ENCODE measurements at places on chromosomes 16 and 17.

- DNase-seq = no peak
These were observed 15.8 kb downstream of the COPRS start for GRCh38 chr17:31843070-31843745.

GRCh38 chr17:45793999-45794540, 9.9 kb downstream of the CRHR1 start:
- no peak for DNase-seq

DNA sequence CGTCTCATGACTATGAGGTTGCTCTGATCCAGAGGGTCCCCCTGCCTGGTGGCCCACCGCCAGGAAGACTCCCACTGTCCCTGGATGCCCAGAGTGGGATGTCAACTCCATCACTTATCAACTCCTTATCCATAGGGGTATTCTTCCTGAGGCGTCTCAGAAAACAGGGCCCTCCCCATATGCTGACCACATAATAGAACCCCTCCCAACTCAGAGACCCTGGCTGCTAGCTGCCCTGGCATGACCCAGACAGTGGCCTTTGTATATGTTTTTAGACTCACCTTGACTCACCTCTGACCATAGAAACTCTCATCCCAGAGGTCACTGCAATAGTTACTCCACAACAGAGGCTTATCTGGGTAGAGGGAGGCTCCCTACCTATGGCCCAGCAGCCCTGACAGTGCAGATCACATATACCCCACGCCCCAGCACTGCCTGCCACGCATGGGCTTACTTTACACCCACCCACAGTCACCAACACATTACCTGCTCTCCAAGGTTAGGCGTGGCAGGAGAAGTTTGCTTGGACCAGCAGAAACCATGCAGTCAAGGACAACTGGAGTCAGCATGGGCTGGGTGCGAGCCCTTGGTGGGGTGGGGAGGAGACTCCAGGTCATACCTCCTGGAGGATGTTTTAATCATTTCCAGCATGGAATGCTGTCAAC, 2.3 kb upstream of the G6PC1 start:
- no peak for DNase-seq

DNA sequence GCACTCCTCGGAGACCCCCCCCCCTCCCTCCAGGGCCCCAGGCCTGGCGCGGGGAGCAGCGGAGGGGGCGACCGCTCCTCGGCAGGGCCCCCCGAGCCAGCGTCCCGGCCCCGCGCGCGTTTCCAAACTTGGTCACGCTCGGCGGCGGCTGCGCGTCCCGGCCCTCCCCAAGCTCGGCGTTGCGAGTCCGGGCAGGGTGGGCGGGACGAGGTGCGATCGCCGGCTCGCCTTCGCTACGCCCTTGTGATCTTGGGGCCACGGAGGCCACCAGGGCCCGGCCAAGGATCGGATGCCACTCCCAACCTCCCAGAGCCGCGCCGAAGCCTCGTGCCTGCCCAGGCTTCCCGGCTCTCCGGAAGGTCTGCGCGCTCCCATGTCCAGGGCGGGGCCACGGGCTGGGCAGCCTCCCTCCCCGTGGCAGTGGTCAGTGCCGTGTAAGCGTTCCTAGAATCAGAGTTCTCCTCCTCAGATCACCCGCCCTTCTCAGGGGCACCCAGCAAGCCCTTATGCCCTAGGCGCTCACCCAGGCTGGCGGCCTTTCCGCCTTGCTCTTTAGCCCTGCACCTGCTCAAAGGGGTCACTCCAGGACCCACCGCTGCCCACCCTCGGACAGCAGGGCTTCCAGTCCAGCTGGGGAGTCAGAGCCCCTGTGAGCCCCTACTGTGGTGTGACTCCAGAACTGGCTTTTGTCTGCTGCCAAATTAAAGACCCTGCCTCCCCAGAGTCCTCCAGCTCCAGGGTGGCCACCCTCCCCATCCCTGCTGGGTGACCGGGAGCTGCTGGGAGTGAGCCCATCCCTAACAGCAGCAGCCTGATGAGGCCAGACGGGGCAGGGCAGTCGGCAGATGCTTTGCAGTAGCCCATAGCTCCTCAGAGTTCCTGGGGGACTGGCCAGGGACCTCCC, 12.2 kb upstream of the MRPS23 start:
- DNase-seq = no peak

GRCh38 chr17:3986270-3986938, 22.2 kb upstream of the ATP2A3 start:
- DNase-seq = no peak

DNA sequence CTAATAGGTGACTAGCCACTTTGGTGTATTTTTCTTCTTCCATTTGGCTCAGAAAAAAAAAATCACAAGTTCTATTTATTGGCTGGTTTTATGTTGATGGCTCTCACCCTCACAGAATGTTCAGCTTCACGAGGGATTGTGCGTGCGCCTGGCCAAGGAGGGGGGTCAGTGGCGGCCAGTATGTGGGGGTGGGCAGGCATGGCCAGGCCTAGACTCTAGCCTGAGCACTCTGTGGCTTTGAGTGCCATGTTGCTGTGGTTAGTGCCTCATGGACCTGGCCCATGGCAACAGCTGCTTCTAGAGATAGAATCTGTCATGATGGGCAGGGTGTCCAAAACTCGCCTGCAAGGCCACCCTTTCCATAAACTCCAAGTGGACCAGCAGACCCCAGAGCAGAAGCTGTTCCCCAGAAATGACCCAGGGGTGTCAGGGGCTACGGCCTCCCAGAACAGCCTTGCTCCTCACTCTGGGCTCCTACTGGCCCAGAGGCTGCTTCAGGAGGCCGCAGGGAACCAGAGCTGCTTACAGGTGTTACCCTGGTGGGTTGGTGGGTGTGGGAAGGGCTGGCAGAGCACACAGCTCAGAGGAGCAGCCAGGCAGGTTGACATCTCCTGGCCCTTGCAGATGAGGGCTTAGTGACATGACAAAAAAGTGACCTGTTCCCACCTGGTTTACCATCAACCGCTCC, 124.9 kb downstream of the SOCS1 start:
- no peak for DNase-seq

GRCh38 chr17:34527908-34528470, 51.4 kb upstream of the TMEM132E start:
- DNase-seq = no peak

DNA sequence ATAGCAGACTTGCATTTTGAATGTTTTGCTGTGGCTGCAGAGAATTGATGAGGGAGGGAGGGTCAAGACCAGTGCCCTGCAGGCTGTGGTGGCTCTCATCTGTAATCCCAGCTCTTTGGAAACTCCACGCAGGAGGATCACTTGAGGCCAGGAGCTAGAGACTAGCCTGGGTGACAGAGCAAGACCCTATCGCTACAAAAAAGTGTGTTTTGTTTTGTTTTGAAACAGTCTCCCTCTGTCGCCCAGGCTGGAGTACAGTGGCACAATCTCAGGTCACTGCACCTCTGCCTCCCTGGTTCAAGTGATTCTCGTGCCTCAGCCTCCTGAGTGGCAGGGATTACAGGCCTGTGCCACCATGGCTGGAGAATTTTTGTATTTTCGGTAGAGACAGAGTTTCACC, 1.9 kb upstream of the UBE2G1 start:
- no peak for DNase-seq

- DNase-seq = no peak
These were observed 12.7 kb downstream of the ITGA2B start for GRCh38 chr17:44376779-44377178.

- DNase-seq = no peak
These were observed 810.6 kb downstream of the CDH11 start for GRCh38 chr16:64311241-64311640.

DNA sequence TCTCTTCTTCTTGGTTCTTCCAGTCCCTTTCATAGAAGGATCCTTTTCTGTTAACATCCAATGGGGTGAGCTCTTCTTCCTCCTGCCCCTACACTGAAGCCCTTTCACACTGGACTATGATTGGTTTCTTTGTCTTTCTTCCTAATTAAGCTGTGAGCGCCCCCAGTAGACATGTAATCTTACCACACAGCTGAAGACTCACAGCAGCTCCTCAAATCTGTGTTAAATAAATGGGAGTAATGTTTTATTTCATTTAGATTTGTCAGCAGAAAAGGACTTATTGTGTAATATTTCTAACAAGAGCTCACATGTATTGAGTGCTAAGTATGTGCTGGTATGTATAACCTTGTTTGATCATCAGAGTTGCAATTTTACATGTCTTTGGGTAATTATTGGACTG, 55.7 kb downstream of the TOX3 start:
- DNase-seq = no peak

GRCh38 chr17:57125866-57126265, 40.8 kb downstream of the AKAP1 start:
- DNase-seq = no peak

GRCh38 chr16:17470908-17471718, at the start of gene XYLT1:
Gene XYLT1, minus strand, starts transcription at chr16:17470960. Its CDS starts 164 bp downstream, at chr16:17470796.
- DNase-seq = no peak

DNA sequence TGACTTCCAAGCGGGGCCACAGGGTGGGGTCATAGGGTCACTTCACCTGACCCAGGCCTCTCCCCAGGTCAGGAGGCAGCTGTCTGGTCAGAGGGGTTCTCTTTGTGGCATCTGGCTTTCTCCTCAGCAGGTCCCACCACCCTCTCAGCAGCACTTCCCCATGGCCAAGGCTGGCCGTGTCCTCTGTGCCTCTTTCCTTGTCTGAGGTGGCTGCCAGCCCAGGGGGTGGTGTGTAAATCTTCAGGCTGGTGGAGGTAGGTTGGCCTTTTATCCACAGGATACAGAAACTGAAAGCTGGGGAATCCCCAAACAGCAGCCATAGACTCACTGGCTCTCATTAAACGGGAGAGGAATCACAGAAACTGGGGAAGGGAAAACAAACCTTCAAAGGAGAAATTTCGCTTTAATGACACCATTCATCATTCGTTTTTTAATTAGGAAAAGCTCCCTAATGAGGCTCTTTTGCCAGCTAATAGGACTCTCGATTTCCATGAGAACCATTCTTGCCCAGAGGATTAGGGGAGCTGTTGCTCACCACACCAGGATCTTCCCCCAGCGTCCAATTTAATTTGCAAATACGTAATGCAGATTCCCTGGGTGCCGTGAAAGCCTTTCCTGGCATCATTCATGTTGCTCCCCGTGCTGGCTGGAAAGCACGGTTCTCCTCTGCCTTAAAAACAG, 18.0 kb downstream of the C17orf75 start:
- peak; percentile 60 for DNase-seq

GRCh38 chr16:13139661-13140241, 238.4 kb downstream of the SHISA9 start:
- DNase-seq = no peak

- DNase-seq = no peak
These were observed 14.7 kb downstream of the TPPP3 start for GRCh38 chr16:67378642-67379041.

DNA sequence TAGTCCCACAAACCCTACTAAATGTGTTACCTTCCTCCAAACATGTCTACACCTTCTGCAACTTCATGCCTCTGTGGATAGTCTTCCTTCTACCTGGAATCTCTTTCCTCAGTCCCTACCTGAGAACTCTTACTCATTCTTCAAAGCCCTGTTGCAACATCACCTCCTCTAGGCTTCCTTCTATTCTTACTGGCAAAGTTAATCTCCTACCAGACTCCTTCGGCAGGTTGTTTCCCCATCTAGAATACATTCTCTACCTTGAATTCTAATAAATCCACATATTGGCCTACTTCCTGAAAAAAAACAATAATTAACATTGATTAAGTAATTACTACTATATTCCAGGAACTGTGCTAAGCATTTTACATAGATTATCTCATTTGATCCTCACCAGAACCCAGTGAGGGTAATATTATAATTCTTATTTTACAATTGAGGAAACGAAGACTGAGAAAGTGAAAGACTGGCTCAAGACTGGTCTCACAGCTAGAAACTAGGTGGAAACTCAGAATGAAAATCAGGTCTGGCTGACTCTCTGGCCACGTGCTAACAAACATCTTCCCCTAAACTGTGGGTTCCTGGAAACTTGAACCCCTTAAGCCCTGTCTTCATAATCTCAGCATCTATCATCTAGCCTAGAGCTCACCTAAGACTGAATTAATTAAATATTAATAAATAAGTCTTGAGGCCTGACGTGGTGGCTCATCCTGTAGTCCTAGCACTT, 4.6 kb upstream of the STAT3 start:
- DNase-seq = no peak

GRCh38 chr17:51912939-51913338, 245.6 kb downstream of the CA10 start:
- no peak for DNase-seq

- DNase-seq = no peak
These were observed 6.6 kb downstream of the VASN start for GRCh38 chr16:4378161-4378666.

DNA sequence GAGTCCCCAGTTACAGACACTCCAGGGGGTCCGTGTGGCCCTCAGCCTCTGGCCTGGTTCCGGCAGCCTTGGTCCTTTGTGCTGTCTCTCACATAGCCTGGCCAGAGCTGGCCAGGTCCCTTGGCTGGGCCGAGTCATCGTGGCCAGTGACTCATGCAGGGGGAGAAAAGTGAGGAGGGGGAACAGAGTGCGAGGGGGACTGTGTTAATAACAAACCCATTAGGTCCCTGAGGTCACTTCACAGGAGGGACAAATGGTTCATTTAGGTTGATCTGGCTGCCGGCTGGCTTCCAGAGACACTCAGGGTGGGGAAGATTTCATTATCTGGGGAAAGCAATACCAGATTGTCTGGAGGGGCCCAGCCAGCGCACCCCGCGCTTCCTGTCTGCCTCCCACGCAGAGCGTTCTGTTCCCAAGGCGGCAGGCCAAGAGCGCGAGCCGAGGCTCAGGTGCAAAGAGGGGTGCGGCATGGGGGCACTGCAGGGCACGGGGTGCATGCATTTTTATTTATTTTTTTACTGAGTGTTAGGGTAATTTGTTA, 223.1 kb downstream of the SEC14L1 start:
- no peak for DNase-seq

GRCh38 chr17:19299866-19300265, 62.7 kb downstream of the B9D1 start:
- DNase-seq = no peak

GRCh38 chr17:58416937-58417299, 416 bp downstream of the RNF43 start:
- DNase-seq = no peak

GRCh38 chr16:1781758-1782407, 488 bp downstream of the SPSB3 start:
- peak; percentile 20 for DNase-seq

- DNase-seq = no peak
These were observed 20.0 kb downstream of the IST1 start for GRCh38 chr16:71915350-71915749.

- DNase-seq = no peak
These were observed 630 bp downstream of the ESRP2 start for GRCh38 chr16:68235108-68235886.

Data from inflammatory macrophage treated with lipopolysaccharide for 1 hour (primary cell).